ENCODE measurements at places on chromosomes 3 and 15.
A peak's percentile ranks its signal among the peaks of the same experiment; 100 is the strongest.

DNA sequence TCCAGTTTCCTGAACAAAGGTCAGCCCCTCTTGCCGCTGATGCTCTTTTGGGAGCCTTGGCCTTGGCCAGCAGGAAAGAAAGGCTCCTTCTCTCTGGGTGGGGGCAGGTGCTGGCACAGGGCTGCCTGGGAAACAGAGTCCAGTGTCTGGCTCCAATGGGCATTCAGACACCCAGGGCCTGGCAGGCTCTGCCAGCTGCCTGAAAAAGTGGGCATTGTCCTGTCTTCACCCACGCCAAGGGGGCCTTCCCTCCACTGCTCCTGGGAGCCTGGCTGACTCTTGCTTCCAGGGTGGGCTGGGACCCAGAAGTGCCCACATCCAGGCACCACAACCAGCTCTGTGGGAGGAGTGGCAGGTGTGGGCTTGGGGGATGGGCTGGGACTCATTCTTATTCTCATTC, 62.7 kb downstream of the RHCG start:
- no peak for DNase-seq

DNA sequence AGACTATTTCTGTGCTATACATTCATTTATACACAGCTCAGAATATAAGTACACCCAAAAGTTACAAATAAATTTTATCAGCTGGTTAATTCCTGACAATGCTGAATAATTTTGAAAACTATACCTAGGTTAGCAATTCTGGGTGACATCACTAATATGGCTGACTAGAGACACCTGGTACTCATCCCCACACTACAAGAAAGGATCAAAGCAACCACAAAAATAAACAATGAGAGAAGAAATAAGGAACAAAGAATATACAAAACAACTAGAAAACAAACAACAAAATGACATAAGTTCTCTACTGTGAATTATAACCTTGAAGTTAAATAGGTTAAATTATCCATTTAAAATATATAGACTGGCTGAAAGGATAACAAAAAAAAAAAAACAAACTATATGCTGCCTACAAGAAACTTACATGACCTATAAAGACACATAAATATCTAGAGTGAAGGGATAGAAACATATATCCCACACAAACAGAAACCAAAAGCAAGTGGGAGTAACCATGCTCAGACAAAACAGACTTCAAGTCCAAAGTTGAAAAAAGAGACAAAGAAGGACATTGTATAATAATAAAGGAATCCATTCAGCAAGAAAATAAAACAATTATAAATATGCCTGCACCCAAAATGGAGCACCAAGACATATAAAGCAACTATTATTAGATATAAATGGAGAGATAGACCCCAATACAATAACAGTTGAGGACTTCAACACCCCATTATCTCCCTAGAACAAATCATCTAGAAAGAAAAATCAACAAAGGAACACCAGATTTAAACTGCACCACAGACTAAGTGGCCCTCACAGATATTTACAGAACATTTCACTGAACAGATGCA, 57.8 kb downstream of the IMPG2 start:
- DNase-seq = no peak

- DNase-seq = no peak
Observed at GRCh38 chr15:72592097-72592496, 62.4 kb upstream of the GOLGA6B start.

DNA sequence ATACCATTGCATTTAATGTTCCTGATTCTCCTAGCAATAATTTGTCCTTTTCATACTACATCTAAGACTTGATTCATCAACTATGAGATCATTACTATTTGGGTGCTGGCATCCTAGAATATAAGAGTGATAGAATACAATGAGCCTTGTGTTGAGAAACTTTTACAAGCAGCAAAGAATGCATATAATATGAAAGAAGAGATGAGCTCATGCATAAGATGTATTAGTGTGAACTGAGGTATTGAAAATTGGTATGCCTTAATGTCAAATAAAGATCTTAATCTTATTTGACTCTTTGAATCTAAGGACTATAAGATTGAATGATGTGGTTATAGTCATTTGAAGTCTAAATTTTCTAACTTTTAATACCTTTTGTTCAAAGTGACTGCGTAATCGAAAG, 220.0 kb upstream of the ARHGEF26 start:
- DNase-seq = no peak

DNA sequence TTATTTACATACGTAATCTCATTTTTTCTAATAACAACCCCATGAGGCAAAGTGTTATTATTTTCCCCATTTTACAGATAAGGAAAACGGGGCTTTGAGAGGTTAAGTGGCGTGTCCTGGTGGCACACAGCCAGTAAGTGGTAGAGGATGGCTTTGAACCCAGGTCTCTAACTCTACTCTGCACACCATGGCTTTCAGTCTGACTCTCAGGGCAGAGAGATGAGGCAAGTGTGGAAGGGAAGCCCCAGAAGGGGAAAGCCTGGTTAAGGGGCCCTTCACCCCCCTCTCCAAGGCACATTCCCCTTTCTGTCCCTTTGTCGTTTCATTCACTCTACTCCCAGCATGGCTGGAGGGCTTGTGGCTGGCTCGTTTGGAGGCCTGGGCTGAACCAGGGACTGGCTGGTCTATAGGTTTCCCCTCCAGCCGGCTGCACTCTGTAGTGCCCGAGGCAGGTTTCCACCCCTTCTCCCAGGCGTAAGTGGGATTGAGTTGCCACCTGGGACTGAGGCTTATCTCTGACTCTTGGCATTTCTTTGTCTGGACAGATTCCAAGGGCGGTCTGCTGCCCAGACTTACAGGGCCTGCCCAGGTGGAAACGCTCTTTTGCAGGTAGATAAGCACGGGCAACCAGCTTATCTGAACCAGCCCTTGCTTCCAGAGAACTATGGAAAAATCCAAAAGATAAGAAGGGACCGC, 12.1 kb downstream of the SEMA4B start:
- no peak for DNase-seq

DNA sequence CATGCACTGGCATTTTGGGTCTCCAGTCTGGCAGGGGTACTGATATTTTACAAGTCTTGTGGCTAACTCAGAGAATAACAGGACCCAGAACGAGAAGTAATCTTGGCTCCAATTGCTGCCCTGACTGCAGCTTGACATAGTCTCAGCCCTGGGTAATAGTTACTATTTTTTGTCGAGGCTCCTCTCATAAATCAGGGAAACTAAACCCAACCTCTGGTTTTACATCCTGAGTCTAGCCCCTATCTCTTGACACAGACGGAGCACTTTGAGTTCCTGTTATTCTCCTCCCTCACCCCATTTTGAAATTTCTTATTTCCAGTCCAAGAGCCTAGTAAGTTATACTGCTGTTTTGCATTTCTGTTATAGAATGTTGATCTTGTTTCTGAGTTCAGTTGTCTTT, 276.1 kb upstream of the GOLIM4 start:
- no peak for DNase-seq

GRCh38 chr3:53836084-53836872, 9.9 kb downstream of the CHDH start:
- no peak for DNase-seq

- peak; percentile 56 for DNase-seq
Observed at GRCh38 chr15:92839696-92840095, 60.4 kb upstream of the CHD2 start.

GRCh38 chr3:188918093-188918492, 253.7 kb upstream of the TPRG1 start:
- DNase-seq = no peak

- DNase-seq = no peak
Observed at GRCh38 chr15:66663664-66664063, 38.4 kb upstream of the SMAD6 start.

DNA sequence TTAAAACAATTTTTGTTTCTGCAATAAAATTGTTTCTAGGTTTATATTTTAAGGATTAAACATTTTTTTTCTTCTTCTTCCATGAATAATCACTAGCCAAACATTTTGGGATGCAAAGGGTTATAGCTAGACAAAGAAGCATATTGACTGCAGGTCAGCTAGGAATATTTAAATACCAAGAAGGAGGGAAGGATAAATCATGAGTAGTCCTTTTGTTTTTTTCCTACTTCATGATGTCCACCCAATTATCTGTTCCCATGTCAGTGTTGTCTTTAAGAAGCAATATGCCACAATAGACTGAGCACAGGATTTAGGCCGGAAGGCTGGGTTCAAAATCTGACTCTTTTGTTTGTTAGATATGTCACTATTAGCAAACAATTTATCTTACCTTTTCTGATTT, 82.1 kb downstream of the VPS8 start:
- no peak for DNase-seq

Measured in GM13976 (cell line).